ENCODE measurements at places on chromosomes 3 and 15. TPM values are rescaled to one million over a fixed set of nuclear protein-coding genes. Genes with fewer than 3 reads are reported as not detected.

The MUC20 gene
- total RNA-seq, result 2.4 TPM

The ABTB1 gene
- total RNA-seq, result 18.3 TPM

- DNase-seq, result no peak
- H3K27ac ChIP-seq, result no peak overlapping the region
- H3K4me3 ChIP-seq, result no peak overlapping the region
- H3K27me3 ChIP-seq, result no peaks in the 10 kb centered on the region
- H3K4me1 ChIP-seq, result peaks cover 22% of the 10 kb centered on the region
Observed at GRCh38 chr15:64519897-64520296, 59.5 kb downstream of the ZNF609 start.

GRCh38 chr3:13162549-13163320, 89.5 kb upstream of the IQSEC1 start:
- H3K4me1 ChIP-seq, result no peaks in the 10 kb centered on the region
- H3K4me3 ChIP-seq, result no peak overlapping the region
- H3K36me3 ChIP-seq, result no peaks in the 10 kb centered on the region
- no peaks in the 10 kb centered on the region for H3K27me3 ChIP-seq
- DNase-seq, result no peak

- DNase-seq, result no peak
- no peak overlapping the region for H3K27ac ChIP-seq
- H3K36me3 ChIP-seq, result no peaks in the 10 kb centered on the region
- no peak overlapping the region for H3K4me3 ChIP-seq
Observed at GRCh38 chr3:52851348-52851747, 16.5 kb upstream of the MUSTN1 start.

- peaks cover 29% of the 10 kb centered on the region for H3K4me1 ChIP-seq
- H3K27me3 ChIP-seq, result no peaks in the 10 kb centered on the region
- peak overlapping the region; percentile 88 for H3K4me3 ChIP-seq
- H3K27ac ChIP-seq, result peak overlapping the region; percentile 95
- H3K36me3 ChIP-seq, result peaks cover 10% of the 10 kb centered on the region
- DNase-seq, result no peak
Observed at GRCh38 chr3:38039899-38040261, 872 bp downstream of the DLEC1 start.

DNA sequence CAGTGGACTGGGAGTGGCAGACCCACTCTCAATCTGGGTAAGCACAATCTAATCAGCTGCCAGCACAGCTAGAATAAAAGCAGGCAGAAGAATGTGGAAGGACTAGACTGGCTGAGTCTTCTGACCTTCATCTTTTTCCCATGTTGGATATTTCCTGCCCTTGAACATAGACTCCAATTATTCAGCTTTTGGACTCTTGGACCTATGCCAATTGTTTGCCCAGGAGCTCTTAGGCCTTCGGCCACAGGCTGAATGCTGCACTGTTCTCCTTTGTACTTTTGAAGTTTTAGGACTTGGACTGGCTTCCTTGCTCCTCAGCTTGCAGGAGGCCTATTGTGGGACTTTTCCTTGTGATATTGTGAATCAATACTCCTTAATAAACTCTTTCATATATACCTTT, 477.7 kb upstream of the ZNF385D start:
- H3K4me3 ChIP-seq, result no peak overlapping the region
- no peak for DNase-seq
- no peaks in the 10 kb centered on the region for H3K36me3 ChIP-seq
- H3K4me1 ChIP-seq, result no peaks in the 10 kb centered on the region
- H3K27ac ChIP-seq, result no peak overlapping the region

DNA sequence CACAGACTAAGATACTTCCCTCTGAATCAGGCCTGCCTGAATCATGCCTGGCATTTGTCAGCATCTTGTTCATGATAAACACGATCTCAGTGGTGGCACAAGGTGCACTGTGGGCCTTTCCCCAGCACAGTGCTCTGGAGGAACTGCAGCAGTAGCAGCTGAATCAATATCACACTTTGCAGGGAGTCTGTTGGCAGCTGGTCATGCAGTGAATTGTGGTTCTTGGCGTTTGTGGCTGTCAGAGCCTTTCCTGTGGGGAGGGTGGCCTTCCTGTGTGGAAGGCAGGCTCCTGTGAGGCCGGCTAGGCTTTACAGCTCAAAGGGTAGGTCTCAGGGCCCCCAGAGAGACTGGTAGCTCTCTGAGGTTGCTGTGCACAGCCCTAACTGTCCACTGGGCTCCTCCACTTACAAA, 54.4 kb upstream of the TLE3 start:
- peak; percentile 77 for DNase-seq
- H3K36me3 ChIP-seq, result no peaks in the 10 kb centered on the region
- peak overlapping the region; percentile 23 for H3K4me3 ChIP-seq
- H3K27me3 ChIP-seq, result peaks cover 41% of the 10 kb centered on the region
- peaks cover 24% of the 10 kb centered on the region for H3K4me1 ChIP-seq

Data from natural killer cell treated with Interleukin-12 subunit alpha and Interleukin-12 subunit beta and Interleukin-15 and Interleukin-18, amount 100 ng/mL, for 72 hours (primary cell).